ENCODE measurements at places on chromosomes 13 and 19.

DNA sequence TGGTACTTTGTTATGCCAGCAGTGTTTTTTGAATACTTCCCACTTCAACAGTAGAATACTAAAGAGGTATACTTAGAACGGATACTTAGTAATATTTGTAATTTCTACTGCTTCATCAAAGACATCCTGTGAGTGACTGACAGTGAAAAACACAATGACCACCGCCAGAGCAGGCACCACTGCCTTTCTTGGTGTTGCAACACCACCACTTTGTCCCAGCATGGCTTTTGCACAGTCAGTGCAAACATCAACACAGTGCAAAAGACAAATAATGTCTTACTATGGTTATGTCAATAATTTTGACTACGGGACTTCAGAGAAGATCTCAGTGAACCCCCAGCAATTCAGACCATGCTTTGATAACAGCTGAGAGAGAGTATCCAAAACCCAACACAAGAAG, 220.5 kb downstream of the RBM26 start:
- DNase-seq = no peak

DNA sequence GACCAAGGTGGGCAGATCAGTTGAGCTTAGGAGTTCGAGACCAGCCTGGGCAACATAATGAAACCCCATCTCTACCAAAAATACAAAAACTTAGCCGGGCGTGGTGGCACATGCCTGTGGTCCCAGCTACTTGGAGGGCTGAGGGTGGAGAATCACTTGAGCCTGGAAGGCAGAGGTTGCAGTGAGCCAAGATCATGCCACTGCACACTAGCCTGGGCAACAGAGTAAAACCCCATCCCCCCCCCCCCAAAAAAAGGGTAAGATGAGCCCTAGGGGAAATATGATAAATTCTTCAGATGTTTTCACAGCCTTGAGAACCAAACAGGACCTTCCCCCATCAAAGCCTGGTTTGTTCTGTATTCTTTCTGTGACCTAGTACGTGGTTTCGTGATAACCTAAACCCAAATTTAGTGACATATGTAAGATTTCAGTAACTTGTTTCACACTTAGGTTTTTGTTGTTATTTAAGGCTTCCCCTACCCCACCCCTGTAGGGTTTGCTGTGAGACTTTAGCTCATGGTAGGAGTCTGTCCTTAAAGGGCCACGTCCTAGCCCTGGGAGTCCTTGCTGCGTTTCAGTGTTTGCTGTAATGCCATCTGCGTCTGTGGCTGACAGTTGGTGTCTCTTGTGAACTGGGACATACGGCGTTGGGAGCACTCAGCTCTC, 49.6 kb downstream of the MYO9B start:
- DNase-seq = peak; percentile 61

DNA sequence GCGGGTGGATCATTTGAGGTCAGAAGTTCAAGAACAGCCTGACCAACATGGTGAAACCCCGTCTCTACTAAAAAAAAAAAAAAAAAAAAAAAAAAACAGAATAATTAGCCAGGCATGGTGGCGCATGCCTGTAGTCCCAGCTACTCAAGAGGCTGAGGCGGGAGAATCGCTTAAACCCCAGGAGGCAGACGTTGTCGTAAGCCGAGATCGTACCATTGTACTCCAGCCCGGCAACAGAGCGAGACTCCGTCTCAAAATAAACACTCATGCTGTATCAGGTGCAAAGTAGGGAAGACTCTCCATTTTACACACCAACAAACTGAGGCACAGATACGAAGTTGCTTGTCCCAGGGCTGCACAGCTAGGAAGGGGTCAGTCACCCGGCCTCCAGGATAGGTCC, 15.6 kb downstream of the TLE6 start:
- no peak for DNase-seq

DNA sequence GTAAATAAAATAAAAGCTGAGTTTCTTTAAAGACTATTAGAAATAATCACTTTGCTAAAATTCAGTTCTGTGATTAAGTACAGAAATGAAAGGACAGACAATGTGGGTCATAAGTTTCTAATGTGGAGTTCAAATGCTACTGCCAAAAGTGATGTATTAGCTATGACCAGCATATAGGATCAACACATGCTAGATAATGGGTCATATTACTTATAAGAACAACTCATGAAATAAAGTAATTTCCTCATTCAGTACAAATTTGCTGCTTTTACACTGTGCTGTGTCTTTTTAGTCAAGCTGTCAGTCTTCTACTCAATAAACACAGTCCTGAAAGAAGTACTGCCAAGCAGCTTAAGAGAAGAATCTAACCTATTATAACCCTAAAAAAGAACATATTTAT, 135.2 kb downstream of the VWA8 start:
- no peak for DNase-seq

GRCh38 chr19:5828661-5829566, 10.6 kb downstream of the FUT6 start:
- no peak for DNase-seq

DNA sequence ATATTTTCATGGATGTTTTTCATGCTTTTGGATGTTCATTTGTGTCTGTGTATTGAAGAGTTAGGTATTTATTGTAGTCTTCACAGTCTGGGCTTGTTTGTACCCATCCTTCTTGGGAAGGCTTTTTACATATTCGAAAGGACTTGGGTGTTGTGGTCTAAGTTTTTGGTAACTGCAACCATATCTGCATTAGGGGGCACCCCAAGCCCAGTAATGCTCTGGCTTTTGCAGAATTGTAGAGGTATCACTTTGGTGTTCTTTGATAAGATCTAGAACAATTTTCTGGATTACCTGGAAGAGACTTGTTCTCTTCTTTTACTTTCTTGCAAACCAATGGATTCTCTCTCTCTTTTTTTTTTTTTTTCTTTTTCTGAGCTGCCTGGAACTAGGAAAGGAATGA, 581.3 kb downstream of the DACH1 start:
- no peak for DNase-seq
